Cerebellar cortex (tissue), 1 donor: ENCODE measurements at places on chromosomes 7 and 10.

- no peak for DNase-seq
These were observed 83.0 kb downstream of the SGMS1 start for GRCh38 chr10:50540826-50541122.

DNA sequence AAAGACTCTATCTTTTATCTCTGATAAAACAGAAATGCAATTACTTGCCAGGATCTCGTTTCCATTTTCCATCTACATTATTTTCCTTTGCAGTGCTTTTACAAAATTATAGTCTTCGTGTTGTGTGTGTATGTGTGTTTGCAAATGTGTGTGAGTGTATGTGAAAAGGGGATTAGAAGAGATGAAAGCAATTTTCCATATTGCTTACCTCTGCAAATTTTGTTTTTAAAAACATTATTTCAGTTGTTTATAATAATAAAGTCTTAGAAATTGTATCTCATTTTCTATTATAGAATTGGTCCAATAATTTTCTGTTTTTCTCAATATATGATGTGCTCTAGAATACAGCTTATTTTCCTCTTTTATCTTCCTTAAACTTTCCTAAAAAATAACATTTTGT, 421.3 kb upstream of the ANKRD30A start:
- no peak for DNase-seq

DNA sequence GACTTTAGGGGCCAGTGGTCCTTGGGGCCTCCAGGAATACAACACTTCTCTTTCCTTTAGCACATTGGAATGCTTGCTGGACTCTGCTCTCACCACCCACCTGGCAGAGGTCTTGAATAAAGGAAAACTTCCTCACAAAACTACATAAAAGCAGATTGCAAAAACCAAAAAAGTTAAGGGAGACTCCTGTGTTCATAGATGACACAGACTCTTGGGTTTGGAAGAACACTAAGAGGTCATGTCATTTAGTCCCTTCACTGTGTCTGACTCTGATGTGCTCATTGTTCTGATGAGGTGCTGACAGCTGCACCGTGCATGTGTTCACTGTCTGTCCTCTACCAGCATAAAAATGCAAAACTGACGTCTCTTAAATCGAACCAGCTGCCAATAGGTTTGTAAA, 11.4 kb downstream of the BLNK start:
- DNase-seq = no peak

- no peak for DNase-seq
These were observed 143.0 kb downstream of the PRPF18 start for GRCh38 chr10:13729586-13730305.

- no peak for DNase-seq
These were observed 285.0 kb downstream of the PRPF18 start for GRCh38 chr10:13871776-13872175.

GRCh38 chr7:99108613-99109012, 35.3 kb downstream of the SMURF1 start:
- no peak for DNase-seq

DNA sequence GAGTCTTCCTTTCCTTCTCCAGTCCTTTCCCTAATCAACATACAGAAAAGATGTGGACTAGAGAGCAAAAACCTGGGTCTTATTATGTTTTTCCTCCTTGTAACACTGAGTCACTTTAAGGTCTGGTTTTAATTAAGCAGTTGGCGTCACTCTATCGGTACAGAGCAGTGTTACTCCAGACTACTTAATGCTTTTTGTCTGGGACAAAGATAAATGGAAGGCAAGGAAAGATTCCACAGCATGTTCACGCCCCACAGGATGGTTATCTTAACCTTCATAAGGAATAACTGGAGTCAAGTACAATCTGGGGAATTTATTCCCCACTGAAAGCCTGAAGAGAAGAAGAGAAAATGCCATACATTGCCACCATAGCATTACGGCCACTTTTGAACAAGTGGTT, 145.7 kb downstream of the ELAPOR2 start:
- DNase-seq = no peak

- no peak for DNase-seq
These were observed 502.8 kb downstream of the GLRX3 start for GRCh38 chr10:130638991-130639390.

GRCh38 chr7:30598121-30598876, 3.6 kb downstream of the GARS1 start:
- no peak for DNase-seq

DNA sequence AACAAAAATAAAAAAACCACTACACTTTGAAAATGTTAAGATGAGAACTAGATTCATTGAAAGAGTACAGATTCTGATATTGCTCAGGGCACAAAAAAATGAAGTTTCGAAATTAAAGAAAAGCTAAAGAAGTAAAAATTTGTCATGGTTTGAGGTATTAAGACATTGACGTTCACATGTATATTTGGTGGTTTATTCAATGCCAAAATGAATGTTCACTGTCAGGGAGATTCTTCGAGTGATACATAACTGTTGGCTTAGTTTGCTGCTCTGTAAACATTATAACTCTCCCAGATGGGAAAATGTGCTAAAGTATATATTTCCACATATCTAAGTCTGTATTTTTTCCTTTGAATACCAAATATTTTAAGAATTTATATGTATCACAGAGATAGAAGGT, 345.0 kb downstream of the SEMA3D start:
- DNase-seq = no peak

DNA sequence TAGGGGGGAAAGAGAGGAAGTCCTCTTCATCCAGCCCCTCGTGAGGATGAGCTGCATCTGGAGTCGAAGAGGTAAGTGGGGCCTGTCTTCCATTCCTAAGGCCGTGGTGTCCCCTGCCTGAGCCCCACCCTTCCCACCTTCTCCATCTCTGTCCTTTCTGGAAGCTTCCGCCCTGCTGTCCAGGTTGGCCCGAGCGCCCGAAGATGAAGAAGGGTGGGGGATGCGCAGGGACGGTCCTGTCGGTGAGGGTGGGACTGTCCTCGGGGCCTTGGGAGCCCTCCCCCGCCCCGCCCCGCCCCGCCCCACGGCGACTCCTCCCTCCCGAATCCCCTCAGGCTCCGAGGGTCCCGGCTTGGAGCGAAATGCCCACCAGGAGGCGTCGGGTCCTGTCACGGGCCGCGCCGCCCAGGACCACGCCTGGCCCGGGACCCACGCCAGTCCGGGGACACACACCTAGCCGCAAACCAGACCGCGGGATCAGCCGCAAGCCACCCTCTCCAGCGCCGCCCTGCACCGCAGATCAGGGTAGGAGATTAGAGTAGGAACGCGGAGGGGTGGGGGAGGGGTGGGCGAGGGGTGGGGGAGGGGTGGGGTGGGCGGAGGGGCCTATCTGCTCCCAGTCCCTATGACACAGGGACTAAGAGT, 15.3 kb downstream of the GPRIN2 start:
- DNase-seq = no peak

- DNase-seq = no peak
These were observed 5.8 kb upstream of the AOC1 start for GRCh38 chr7:150846291-150847115.

GRCh38 chr7:75591467-75592255, 99.5 kb downstream of the SPDYE5 start:
- DNase-seq = no peak

- DNase-seq = no peak
These were observed 134.9 kb upstream of the ANK3 start for GRCh38 chr10:60524541-60524940.

- peak; percentile 46 for DNase-seq
These were observed 928 bp upstream of the CSTF2T start for GRCh38 chr10:51700228-51700817.

DNA sequence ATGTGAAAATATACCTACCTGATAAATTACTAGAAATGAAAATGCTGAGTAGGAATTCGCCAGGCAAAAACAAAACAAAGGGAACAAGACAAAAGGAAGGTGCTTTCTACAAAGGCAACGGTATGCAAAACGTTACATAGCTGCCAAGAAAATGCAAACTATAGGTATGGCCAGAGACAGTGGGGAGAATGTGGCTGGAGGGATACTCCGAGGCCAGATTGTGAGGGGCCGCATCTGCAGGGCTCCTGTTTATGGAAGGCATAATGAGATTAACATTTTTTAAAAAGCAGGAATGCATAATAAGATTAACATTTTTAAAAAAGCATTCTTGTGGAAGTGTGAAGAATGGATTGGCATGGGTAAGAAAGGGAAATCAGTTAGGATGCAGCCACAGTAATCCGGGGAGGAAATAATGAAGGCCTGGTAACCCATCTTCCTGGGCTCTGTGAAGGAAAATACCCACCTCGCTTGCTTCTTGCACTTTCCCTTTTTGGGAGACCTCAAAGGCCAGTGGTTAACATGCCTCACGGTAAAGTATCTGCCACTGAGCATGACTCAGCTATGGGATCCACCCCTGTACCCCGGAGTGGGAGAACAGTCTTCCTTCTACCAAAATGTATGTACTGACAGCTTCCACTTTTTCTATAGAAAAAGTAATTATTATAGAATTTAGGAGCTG, 145.8 kb upstream of the LRRN3 start:
- no peak for DNase-seq

DNA sequence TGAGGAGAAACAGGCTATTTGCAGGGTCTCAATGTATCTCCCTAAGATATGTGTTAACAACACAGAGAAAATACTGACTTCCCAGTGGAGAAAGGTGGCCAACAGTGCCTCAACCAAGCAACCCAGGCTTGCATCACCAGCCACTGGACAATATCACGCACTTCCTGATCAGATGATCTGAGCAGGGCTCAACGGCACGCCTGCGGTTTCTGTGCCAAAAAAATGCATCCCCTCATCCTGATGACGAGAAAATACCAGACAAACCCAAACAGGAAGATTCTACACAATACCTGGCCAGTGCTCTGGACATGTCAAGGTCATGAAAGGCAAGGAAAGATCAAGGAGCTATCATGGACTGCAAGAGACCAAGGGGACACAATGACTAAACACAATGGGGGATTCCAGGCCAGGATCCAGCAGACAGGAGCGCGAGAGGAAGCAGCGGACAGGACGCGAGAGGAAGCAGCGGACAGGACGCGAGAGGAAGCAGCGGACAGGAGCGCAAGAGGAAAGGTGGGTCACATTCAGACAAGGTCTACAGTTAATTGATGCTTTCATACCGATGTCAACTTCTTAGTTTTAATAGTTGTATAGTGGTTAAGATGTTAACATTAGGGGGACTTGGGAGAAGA, 51.1 kb downstream of the GNA12 start:
- DNase-seq = no peak

- peak; percentile 65 for DNase-seq
These were observed 494 bp downstream of the REPIN1 start for GRCh38 chr7:150368884-150369747.

GRCh38 chr7:27171637-27172314, 2.3 kb downstream of the HOXA10 start:
- peak; percentile 56 for DNase-seq

DNA sequence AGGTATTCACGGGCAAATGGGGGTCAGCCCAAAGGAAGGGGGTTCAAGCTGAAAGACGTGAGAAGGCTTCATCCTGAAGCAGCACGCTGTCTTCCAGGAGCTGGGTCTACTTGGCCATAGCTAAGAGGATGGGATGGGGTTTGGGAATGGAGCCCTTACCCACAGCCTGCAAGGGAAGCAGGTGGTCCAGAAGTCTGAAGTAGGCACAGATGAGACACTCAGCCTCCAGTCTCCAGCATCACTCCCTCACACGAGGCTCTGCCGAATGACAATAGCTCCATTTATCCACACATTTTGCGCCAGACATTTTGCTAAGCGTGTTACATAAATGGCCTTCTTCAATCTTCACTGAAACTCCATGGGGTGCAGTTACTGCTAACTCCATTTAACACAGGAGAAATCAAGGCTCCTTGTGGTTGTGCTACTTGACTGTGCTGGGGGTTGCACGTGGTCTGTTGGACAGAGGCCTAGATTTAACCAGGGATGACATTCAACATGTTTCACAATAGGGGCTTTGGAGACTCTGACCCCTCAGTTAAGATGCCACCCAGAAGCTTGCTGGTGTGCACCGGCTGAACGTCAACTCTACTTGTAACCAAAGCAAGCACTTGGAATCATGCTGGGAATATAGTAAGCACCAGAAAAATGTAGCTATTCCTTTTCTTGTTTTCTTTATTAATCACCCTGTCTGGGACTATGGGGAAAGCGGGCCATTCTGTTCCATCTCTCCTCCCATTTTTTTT, 85.3 kb downstream of the FAM241B start:
- DNase-seq = no peak

DNA sequence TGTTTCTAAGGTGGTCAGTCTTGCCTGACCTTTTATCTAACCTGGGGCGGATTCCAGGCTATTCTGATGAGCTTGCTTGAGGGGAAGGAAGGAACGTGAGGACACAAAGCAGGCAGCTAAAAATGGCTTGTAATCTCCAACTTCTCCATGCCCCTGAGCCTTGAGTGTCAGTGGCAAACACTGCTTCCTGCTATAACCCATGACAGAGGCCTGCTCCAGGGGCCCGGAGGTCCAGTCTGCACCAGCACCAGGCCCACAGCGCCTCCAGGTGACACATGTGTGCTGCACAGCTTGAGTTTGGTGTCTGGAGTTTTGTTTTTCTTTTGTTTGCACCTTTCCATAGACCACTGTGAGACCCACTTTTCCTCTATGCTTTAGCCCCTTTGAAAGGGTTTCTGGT, 207.9 kb downstream of the PAXIP1 start:
- no peak for DNase-seq

- DNase-seq = no peak
These were observed 59.6 kb upstream of the ZNF33B start for GRCh38 chr10:42697926-42698325.

DNA sequence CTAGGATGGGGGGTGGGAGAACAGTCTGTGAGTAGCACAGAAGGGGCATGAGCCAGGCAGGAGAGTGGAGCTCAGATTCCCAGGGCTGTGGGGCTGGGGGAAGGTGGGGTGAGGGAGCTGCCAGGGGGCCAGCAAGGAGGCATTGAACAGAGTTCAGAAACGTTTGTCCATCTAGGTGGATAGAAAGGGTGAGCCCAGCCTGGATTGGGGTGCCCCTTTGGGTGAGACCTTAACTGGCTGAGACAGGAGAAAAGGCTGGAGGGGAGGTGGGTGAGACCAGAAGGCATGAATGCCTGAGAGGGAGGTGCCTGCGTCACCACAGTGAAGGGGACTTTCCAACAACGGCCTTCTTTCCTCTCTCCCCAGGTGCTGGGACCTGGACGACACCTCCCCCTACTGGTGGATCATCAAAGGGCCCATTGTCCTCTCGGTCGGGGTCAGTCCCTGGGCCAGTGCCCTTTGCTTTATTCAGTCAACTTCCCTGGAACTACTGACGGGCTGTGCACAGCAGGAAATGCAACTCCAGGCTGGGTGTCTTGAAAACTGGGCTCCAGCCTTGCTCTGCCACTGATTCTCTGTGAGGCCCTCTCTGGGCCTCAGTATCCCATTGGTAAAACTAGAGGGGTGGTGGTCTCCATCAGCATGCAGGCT, 11.0 kb downstream of the GHRHR start:
- peak; percentile 44 for DNase-seq

- DNase-seq = no peak
These were observed 191.3 kb downstream of the CUX1 start for GRCh38 chr7:102008535-102009262.

DNA sequence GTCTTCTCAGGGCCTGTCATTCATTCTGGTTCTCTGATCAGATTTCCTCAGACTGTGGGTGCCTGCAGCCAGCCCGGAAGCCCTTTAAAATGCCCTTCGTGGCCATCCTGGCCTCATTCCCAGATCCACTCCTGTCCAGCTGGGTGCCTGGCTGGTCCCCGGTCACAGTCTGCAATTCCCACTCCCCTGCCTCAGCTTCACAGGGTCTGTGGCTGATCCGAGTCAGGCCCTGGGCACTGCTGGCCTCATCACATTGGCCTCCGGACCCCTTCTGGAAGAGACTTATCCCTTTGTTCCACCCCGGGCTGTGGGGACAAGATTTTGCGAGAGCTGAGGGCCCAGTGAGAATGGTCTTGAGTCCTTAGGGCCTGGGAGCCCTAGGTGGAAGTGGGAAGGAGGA, 12.1 kb downstream of the DOCK1 start:
- DNase-seq = no peak
